ENCODE measurements at places on chromosomes 12 and 14.

DNA sequence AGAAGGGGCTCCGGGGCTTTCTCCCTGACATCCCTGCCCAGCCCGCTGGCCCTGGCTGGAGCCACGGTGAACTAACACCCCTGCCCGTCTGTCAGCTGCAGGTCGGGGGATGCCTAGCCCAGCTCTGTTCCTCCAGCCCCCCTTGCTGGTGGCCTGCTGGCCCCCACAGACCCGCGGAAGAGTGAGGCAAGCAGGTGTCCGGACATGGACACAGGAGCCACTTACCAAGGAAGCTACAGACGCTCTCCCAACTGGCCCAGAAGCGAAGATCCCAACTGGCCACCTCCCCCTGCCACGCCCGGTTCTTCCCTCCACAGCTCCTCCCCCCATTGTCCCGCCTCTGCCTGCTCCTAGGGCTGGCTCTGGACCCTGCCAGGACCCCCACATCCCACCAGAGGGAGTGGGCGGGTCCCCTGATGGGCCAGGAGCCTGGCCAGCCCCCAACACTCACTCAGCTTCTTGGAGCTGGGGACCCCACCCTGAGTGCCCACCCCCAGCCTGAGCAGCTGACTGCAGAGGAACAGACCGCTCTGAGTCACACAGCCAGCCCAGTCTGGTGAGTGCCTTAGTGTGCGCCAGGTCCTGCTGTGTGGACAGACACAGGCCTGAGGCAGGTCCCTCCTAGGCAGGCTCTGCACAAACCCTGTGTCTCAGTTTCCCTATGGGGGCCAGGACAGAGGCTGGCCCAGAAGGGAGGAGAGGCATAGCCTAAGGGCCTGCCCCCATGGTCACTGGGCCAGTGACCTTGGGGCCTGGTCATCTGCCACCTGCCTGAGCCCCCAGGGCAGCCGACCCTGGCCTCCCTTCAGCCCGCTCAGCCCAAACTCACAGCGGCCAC lies 7.7 kb downstream of the AHNAK2 start:
- DNase-seq = no peak

GRCh38 chr14:36056845-36057244 lies 119.7 kb downstream of the PTCSC3 start:
- no peak for DNase-seq

GRCh38 chr12:24724814-24725213 lies 224.1 kb downstream of the BCAT1 start:
- no peak for DNase-seq

- DNase-seq = no peak
Measured at GRCh38 chr12:128083132-128083729, 183.7 kb upstream of the TMEM132C start.

DNA sequence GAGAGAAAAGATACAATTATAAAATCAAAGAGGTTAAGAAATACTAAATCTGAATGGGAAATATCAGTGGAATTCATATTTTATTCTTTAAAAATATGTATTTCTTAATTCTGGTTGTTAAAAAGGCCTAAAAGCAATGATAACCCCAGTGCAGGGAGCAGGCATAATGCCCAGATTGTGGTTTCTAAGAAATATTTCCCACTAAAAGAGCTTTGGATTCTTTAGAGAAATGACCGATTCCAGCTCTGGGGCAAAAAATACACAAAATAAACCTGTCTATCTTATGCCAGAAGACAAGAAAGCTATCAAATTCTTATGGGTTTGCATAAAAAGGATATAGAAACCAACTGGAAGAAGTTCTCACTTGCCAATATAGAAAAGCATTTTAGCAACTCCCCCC lies 71.6 kb downstream of the PDE6H start:
- no peak for DNase-seq

DNA sequence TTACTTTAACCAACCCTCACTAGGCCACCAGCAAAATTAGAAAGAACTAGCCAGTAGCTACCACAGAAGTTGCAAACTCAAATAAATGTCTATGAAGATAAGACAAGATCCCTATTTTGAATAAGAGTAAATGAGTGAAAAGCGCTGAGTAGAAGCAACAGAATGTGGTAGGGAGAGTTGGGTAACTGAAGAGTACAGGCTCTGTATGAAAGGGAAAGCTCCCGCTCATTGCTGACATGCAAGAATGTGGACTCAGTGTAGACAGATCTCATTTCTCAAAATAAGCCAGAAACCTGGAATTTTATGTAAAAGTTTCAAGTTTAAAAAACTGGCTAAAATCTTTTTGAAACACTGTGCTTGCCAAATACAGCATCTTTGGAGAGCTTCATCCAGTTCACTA lies 63.9 kb downstream of the NAV3 start:
- DNase-seq = no peak

- DNase-seq = no peak
Measured at GRCh38 chr12:104657726-104658484, 201.2 kb downstream of the CHST11 start.

All from activated naive CD4-positive, alpha-beta T cell (primary cell).